Suprapubic skin (tissue), 4 donors: ENCODE measurements at places on chromosomes 12 and 14. TPM values are rescaled to one million over a fixed set of nuclear protein-coding genes. Genes with fewer than 3 reads are reported as not detected.
A peak's percentile ranks its signal among the peaks of the same experiment; 100 is the strongest.

KRT3 gene
- not detected for total RNA-seq

SMARCC2 gene
- total RNA-seq = 137 TPM

SHMT2 gene
- 70.9 TPM for total RNA-seq

OAS1 gene
- total RNA-seq = 20.6 TPM

NXPH4 gene
- total RNA-seq = 16.3 TPM

MGP gene
- 43.5 TPM for total RNA-seq

GXYLT1 gene
- total RNA-seq = 10.9 TPM

KCNH3 gene
- 0.59 TPM for total RNA-seq

PIWIL1 gene
- not detected for total RNA-seq

GLIPR1L2 gene
- 2.5 TPM for total RNA-seq

DNA sequence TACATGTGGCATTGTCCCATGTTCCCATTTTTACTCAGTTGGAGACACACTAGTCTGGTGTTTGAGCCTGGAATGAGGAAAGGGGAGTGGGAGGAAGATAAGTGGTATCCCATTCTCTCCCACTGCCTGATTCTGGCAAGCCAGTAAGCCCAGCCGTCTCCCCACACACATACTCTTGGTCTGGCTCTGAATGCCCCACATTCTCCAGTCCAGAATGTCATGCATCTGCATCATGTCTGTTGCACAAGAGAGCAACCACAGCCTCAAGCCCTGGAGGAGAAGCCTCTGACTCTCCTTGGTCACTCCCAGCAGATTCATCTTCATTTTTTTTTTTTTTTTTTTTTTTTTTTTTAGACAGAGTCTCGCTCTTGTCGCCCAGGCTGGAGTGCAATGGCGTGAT lies 48.0 kb downstream of the DRAM1 start:
- DNase-seq = peak; percentile 86

- DNase-seq = no peak
Observed at GRCh38 chr12:112239020-112239419, 113.7 kb downstream of the TRAFD1 start.

DNA sequence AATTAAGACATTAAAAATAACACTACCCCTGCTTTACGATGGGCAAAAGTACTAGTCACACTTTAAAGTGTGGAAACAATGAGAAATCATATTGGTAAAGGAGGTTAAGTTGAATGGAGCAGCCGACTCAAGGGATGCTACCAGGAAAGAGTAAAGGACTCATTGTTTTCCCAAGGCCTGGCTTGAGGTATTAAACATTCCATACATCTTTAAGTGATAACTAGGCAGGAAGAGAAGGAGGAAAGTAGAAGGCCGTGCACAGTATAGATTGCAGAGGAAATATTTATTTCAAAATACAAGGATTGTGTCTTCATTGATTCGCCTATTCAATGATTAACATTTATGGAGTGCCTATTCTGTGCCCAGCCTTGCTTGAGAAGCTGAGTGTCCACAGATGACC lies 20.6 kb upstream of the YARS2 start:
- no peak for DNase-seq

DNA sequence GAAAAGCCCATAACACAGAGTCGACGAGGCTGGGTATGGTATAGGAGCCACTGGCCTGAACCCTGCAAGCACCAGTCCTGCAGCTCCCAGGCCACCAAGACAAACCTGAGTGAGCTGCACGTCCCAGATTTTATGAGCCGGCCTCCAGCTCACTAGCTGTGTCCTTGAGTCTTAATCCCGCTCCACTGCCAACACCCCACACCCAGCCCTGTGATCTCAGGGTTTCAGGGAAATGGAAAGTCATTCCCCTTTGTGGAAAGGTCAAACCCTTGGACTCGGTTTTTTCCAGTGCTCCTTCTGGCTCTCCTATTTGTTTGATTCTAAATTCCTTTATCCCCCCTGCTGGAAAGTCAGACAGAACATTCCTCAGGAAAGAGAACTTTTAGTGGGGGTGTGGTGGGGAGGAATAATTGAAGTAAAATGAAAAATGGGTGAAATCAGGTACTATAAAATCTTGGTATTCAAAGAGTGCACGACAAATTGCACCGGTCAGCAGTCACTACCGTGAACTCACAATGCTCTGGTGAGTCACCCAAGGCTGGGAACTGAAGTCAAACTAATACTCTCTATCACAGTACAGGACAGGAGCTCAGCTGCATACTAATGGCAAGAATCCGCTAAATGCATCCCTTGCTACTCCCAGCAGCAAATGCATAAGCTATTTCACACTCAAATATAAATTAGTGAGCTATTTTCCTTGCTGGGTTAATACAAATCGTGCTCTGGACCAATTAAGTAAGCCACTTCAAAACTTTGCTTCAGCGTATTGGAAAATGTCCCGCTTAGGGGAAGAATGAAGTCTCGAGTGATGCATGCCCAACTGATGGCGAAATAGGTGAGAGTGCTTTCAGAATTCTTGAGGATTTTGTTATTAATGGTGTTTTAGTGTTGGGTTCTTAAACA lies 9.0 kb downstream of the PITPNM2 start:
- DNase-seq = peak; percentile 64

DNA sequence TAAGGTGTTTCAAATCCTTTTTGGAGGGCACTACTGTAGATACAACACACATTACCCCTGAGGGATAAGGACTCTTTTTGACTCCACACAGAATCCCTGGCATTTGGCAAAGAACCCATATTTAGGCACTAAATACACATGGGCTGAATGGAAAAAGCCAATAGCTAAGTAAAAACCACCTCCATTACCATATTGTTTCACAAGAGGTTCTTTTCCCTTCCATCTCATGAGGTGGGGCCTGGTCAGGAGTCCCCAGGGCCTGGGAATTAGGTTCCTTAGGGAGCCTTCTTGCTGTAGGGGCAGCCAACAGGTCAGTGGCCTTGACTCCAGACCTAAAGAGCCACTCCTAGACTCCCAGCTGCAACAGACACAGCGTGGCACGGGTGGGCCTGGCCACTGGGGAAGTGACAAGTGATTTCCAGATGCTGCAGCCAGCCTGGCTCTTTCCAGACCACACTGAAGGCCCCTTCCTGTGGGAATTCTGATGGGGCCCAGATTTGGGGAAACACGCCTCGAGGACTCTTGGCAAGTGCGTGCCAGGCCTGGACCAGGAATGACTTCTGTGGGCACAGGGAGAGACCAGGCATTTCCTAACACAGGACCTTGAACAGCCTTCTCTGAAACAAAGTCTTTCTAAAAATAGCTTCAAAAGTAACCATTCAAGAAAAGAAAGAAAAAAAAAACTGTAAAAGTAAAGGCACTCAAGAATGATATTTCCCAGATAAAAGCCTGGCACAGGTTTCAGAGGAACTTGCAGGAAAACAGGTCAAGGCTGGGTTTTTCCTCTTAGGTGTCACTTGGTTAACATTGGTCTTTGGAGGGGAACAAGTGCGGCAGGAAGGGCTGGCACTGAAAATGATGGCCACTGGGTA lies 18.1 kb downstream of the SSH1 start:
- peak; percentile 86 for DNase-seq

GRCh38 chr14:20386276-20386855 lies 26.9 kb downstream of the TEP1 start:
- no peak for DNase-seq

GRCh38 chr14:105066240-105067071 lies 1.2 kb upstream of the GPR132 start:
- DNase-seq = peak; percentile 67

DNA sequence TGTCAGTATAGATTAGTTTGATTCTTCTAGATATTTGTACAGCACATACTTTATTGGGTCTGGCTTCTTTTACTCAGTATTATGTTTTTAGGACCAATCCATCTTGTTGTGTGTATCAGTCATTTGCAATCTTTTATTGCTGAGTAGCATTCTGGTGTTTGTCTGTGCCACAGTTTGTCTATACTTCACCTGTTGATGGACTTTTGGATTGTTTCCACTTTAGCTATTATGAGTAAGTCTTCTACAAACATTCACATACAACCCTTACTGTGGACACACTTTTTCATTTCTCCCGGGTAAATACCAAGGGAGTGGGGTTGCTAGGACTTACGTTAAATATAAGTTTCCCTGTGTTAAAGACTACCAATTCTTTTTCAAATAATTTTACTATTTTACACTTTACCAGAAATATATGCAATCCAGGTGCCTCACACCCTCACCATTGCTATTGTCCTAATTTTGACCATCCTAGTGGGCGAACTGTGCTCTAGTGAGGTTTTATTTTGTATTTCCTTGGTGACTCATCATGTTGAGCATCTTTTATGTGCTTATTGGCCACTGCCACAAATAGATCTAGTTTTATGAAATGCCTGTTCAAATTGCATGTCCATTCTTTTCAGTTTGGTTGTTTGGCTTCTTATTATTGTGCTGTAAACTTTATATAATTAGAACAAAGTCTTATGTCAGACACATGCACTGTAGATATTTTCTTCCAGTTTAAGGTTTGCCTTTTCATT lies 304.7 kb upstream of the TMTC1 start:
- DNase-seq = no peak

DNA sequence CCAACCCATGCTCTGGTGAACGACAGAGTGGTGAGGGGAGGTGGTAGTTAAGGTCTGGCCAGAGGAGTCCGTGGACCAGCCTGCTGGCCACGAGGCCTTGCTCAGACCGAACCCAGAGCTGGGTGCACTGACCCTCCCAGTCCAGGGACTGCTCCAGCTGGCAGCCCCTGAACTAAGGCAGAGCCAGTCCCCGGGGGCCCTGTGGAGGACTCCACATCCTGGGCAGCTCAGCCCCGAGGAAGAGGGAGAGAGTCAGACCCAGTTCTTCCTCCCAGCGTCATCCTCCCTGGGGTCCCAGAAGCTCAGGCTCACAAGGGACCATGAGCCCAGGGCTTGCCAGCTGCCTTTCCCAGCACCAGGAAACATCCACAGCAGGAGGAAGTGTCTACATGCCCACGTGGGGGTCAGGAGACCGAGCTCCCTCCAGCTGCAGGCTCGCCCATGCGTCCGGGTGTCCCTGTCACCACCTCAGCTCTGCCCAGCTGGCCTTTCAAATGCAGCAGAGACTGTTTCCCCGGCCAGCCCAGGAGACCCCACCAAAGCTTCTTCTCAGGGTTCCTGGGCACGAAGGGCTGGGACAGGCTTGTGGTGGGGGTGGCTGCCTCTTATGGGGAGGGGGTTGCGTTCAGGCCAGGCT lies 194.4 kb downstream of the KIF26A start:
- DNase-seq = peak; percentile 72

DNA sequence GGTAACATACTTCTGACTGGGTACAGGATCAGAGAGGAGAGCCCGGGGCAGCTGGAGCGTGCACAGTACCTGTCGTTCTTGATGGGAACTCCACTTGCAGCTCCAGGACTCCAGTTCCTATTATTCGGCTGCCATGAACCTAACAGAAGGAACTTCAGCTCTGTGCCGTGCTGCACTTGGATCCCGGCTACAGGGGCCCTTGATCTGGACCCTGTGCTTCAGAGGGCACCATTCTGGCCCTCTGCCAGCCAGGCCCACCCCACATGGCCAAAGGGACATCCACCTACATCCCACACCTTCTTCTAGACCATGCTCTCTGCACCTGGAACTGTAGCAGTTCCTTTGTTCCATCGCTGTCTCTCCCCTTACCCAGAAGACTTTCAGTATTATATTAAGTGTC lies 58.2 kb downstream of the PAX9 start:
- no peak for DNase-seq

- no peak for DNase-seq
Observed at GRCh38 chr12:66708704-66709456, 30.0 kb upstream of the GRIP1 start.

- no peak for DNase-seq
Observed at GRCh38 chr12:54378796-54379397, 5.6 kb downstream of the ZNF385A start.

DNA sequence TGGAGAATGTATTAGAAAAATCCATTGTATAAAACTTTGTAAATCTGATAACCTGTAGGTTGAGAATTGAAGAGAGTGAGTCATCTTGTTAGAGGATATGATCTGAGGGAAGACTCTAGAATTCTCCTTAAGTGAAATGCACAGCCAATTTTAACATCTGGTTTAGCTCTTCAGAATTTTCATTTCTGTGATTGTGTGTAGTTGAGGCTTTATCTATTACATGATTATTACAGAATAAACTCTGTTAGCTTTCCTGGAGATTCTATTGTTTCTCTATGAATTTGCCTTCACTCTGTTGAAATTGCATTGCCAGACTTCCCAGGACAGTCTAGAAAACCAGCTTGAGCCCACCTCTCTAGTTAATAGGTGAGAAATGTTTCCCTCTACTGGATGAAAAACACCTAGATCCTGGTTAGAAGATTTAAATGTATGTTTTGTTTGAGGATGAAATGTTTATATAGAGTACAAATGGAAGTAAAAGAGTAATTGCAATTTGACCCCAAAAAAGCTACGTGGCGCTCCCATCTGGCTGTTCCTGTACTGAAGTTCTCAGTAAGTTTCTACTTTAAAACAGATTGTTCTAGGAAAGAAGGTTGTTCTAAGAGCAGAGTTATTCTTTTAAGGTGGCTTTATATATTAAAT lies 2.9 kb downstream of the NUDT4 start:
- DNase-seq = no peak

DNA sequence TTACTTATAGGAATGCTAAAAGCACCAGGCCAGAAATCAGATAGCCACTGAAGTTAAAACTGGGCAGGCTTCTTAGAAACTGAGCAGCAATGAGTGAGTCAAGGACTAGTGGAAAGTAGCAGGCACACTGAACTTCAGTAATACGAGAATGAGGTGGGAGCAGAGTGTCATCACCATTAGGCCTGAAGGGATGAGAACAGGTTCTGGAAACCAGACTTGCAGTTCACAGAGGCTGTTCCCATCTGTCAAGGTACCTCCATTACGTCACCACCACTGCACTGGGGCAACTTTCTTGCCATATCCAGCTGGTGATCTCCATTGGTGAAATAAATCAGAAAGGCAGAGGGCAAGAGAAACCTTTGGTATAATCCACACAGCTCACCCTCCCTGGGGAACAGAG lies 15.6 kb downstream of the ZNF10 start:
- DNase-seq = no peak

DNA sequence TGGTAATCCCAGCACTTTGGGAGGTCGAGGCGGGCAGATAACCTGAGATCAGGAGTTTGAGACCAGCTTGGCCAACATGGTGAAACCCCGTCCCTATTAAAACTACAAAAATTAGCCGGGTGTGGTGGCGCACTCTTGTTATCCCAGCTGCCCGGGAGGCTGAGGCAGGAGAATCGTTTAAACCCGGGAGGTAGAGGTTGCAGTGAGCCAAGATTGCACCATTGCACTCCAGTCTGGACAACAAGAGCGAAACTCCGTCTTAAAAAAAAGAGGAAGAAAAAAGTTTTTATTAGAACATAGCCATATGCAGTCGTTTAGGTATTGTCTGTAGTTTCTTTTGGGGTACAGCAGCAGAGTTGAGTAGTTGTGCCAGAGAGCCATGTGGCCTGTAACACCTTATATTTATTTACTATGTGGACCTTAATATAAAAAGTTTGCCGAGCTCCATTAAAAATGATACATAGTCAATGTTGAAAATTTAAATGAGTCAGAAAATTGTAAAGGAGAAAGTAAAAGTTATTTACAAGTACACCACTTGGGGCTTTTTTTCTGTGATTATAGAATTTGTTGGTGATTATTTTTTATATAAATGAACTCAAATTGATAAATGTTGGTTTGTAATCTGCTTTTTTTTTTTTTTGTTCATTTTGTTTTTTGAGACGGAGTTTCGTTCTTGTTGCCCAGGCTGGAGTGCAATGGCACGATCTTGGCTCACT lies 2.2 kb downstream of the ADIPOR2 start:
- DNase-seq = no peak

- DNase-seq = no peak
Observed at GRCh38 chr14:45242706-45243105, 10.3 kb downstream of the MIS18BP1 start.
